ENCODE measurements at places on chromosomes 2 and 18. TPM values are rescaled to one million over a fixed set of nuclear protein-coding genes. Genes with fewer than 3 reads are reported as not detected.

The NOSTRIN gene
- 52.4 TPM for total RNA-seq

The VWA3B gene
- total RNA-seq = not detected

The PDE11A gene
- total RNA-seq = 0.56 TPM

The UGT1A5 gene
- total RNA-seq = not detected

The COLEC11 gene
- total RNA-seq = 78.6 TPM

The SCYGR4 gene
- not detected for total RNA-seq

The CABYR gene
- total RNA-seq = 6.9 TPM

The KYNU gene
- 18.8 TPM for total RNA-seq

The TRIM43 gene
- total RNA-seq = not detected

The BIN1 gene
- total RNA-seq = 143 TPM

The TUBA4A gene
- 17.9 TPM for total RNA-seq

The SLC14A1 gene
- 2.2 TPM for total RNA-seq

The SIGLEC15 gene
- 0.28 TPM for total RNA-seq

The UGT1A6 gene
- total RNA-seq = not detected

The ZBTB7C gene
- 24.9 TPM for total RNA-seq

The DPYSL5 gene
- not detected for total RNA-seq

The ARHGEF4 gene
- total RNA-seq = 8.1 TPM

The CAPN13 gene
- total RNA-seq = 0.37 TPM

The SERPINB5 gene
- total RNA-seq = not detected

Measured in adrenal gland (tissue), 19 donors.